ENCODE measurements at places on chromosomes 12 and 14.

GRCh38 chr14:21267886-21268616 lies 1.2 kb downstream of the HNRNPC start:
- peak; percentile 57 for DNase-seq

DNA sequence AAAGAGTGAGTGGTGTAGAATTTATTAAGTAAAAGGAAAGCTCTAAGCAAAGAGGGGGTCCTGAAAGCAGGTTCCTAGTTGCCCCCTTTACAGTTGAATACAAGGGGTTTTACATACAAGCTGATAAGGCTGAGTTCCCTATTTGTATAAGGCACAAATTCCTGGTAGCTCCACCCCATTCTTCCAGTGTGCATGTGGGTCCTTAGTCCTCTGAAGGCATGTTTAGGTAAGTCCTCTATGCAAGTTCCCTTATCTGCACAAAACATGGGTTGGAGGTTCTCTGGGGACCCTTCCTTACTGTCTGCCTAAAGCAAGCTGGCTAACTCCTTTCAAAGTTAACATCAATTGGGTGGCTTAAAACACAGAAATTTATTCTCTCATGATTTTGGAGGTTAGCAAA lies 2.9 kb upstream of the FAR2 start:
- DNase-seq = no peak

DNA sequence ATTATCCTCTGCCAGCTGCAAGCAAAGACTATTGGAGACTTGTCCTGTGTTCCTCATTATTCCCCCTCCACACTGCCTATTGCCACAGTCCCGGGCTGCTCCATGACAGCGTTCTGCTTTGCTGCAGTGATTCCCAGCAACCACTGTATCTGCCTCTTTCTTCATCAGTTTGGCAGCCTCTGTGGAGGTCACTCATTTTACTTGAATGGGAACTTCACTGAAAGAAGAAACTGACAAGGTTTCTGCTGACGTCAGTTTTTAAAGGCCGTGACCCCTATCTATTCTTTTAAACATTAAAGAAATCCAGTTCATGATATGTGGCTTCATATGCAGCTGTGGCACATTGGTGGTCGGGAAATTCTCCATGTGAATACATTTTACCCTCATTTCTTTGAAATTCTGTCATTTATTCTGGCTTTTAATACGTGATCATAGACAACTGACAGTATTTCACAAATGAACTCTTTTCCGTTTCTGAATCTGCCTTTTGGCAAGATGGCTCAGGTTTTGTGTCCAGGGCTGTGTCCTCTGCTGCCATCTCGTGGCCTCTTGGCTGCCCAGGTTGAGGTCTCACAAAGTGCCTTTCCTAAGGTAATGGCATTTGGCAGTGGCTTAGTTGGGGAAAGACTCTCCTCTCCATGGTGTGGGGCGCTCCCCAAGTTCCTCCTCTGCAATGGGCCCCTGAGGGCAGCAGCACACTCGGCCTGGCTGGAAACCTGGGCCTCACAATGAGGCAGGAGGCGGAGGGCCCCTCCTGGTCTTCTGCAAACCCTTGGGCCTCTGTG lies 5.8 kb downstream of the TMEM253 start:
- DNase-seq = peak; percentile 91

- DNase-seq = no peak
Measured at GRCh38 chr12:89185181-89185580, 167.1 kb downstream of the DUSP6 start.

DNA sequence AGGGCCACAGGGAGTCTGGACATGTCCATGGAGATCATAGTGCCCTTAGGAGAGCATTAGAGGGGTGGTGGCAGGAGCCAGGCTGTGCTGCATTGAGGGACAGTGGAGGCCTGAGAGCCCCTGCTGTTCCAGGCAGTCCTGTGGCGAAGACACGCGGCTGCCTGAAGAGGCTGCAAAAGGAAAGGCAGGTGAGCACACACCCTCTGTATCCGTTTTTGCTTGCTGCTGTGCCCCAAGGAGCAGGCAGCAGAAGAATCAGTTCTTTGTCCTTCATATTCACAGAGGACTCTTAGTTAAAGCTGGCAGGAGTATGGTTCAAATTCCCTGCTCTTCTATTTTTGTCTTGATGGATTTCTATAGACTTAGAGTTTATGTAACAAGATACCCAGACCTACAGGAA lies 4.5 kb downstream of the SLC35E3 start:
- no peak for DNase-seq

- DNase-seq = no peak
Measured at GRCh38 chr12:105740369-105740768, 398.4 kb downstream of the NUAK1 start.

DNA sequence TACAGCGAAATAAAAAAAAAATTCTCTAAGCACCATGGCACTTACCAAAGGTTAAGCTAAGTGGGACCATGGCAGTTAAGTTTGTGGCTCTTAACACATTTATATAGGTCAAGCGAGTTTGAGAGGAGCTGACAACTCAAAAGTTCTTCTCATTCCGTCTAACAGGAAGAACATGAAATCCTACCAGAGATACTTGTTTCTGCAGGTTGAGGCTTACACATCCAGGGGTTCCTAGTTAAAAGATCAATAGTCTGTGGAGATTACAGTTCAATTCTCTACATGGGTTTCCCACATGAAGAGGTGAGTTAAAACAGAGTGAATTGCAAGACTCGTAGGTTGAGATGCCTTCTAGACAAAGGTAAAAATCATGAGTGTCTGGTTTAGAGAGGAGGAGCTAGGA lies 142.6 kb downstream of the EMP1 start:
- no peak for DNase-seq

GRCh38 chr12:4091016-4091743 lies 182.4 kb upstream of the CCND2 start:
- DNase-seq = no peak

DNA sequence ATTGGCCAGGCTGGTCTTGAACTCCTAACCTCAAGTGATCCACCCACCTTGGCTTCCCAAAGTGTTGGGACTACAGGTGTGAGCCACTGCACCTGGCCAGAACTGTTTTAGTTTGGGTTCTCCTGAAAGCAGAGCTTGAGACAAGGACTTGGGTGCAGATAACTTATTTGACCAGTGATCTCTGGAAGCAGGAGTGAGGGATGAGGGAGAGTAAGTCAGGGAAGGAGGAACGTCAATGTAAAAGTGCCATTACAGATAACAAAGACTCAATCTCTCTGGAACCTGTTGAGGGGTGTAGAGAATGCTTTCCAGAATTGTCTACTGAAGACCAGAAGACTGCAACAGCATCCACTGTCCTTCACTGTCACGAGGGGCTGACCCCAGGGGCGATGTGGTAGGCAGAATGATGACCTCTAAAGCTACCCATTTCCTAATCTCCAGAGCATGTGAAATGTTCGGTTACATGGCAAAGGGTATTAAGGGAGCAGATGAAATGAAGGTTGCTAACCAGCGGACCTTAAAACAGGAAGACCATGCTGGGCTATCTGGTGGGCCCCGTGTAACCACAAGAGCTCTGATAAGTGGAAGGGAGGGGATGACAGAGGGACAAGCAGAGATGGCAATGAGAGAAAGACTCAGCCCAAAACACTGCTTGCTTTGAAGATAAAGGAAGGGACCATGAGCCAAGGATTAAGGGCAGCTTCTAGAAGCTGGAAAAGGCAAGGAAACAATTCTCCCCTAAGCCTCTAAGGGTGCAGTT lies 207.8 kb downstream of the RBM19 start:
- DNase-seq = no peak

DNA sequence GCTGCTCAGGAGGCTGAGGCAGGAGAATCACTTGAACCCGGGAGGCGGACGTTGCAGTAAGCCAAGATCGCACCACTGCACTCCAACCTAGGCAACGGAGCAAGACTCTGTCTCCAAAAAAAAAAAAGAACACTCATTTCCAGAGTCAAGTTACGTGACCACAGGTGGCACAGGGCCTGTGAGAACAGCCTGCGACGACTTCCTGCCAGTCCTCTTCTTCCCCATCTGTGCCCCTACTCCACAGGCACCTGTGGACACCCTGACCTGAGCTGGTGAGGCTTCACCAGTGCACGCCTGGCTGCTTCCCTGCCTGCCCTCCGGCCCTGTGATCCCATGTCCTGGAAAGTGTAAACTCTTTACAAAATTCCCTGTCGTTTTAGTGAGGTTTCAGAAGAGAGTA lies 77.7 kb downstream of the PPP2R5C start:
- peak; percentile 79 for DNase-seq

DNA sequence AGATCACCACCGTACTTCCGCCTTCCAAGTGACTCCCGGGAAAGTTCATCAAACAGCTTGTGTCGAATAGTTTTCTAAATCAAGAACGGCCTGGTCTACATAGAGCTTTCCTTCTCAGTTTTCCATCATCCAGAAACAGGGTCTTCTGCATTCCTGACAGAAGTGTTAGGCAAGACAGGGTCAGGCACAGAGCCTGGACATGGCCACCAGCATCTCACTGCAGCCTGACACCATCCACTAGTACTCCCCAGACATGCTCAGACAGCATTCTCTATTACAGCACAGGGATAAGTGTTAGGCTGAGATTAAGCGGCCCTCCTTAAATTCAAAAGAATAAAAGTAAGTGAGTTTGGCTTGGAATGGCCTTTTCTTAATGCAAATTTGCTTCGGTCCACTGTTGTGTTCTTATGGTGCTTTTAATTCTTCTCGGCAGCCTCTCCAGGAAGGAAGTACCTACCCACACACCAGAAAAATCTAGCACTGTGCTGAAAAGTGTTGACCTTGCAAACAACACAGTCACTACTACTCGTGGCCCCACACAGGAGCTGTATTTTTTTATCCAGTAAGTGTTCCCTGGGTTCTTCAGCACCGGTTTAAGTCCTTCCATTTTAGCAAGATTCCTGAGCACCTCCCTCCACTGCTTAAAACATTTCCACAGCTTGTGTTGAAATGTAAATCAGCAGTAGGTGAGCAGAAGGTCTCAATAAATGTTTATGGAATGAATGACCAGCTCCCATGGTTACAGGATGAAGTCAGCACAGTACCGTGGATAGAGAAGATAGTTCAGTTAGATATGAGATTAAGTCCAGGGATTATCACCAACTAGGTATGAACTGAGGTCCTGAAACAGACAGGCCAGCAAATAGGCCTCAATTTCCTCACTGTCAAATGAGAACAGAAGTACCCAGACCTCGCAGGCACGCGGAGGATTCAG lies 44.1 kb downstream of the SETD3 start:
- no peak for DNase-seq

Measured in activated effector memory CD4-positive, alpha-beta T cell treated with anti-CD3 and anti-CD28 coated beads, Interleukin-2, amount 50 U/mL, for 16 hours (primary cell).